EH (cell line): ENCODE measurements at places on chromosomes 16 and 17.

- DNase-seq = no peak
These were observed 19.0 kb downstream of the C17orf100 start for GRCh38 chr17:6670571-6670970.

- no peak for DNase-seq
These were observed 435 bp downstream of the RPRML start for GRCh38 chr17:46978489-46979146.

DNA sequence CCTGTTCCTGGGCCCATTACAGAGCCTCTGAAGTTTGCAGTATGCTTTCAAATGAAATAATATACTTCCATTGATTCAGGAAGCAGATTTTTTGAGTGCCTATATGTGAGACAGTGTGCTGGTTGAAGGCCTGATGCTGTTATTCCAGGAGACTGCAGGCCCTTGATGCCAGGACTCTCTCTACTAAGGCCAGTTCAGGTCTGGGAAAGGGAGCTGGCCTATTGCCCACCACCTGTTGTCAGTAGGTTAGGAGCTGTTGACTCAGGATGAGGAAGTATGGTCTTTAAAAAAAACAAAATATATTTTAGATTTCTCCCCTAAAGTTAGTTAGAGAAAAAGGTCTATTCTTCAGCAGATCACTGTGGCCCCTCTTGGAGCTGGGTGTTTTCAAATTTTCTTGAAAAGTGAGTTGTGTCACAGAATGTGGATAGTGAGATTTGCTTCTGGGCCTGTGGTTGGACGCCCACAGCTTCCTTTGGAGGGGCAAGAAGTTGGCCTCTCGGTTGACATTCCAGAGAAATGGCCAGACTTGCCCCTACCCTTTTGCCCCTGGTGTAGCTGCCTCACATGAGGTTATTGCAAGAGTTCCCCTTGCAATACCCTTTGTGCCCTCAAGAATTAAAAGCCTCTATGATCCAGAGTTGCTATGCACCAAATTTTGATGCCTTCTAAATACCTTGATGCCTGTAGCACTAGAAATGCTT, 7.9 kb downstream of the ESRP2 start:
- DNase-seq = no peak

- no peak for DNase-seq
These were observed 72.6 kb downstream of the CDK12 start for GRCh38 chr17:39533891-39534290.

DNA sequence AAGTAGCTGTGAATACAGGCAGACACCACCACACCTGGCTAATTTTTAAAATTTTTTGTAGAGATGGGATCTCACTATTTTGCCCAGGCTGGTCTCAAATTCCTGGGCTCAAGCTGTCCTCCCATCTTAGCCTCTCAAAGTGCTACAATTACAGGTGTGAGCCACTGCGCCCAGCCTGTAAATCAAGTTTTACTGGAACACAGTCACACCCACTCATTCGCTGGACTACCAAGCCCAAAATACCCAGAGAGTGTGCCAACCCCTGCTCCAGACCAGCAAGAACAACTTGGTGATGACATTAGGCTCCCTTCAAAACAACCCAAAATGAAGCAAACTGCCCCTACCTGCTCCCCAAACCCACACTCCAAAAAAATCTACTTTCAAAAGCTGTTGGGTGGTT, 36.0 kb downstream of the TVP23A start:
- DNase-seq = no peak

GRCh38 chr16:61098505-61098904, 937.7 kb downstream of the CDH8 start:
- DNase-seq = no peak

DNA sequence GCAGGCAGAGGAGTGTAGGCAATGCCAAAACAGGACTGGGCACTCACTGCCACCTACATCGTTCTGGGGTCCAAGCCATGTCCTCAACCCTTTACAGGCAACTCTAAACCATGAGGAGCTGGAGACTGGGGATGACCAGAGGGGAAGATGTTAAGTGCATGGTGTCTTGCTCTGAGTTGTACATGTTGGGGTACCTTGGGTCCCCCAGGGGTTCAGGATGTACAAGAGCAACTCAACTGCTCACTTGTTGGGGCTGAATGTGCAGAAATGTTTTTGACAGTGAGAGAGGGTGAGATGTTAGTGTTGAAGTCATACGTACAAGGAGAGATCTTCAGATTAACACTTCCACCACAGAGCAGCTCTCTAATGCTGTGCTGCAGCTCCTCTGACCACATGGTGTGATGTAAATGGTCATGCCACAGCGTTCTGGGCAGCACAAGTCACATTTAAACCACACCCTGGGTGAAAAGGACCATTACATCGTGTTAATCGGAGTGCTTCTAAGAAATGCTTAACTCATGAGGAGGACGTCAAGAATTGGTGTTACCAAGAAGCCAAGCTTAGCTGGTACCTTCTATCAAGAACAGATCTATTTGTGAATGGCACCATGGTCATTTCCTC, 2.4 kb downstream of the CCL18 start:
- no peak for DNase-seq

GRCh38 chr17:73582821-73583220, 61.4 kb downstream of the SDK2 start:
- no peak for DNase-seq

DNA sequence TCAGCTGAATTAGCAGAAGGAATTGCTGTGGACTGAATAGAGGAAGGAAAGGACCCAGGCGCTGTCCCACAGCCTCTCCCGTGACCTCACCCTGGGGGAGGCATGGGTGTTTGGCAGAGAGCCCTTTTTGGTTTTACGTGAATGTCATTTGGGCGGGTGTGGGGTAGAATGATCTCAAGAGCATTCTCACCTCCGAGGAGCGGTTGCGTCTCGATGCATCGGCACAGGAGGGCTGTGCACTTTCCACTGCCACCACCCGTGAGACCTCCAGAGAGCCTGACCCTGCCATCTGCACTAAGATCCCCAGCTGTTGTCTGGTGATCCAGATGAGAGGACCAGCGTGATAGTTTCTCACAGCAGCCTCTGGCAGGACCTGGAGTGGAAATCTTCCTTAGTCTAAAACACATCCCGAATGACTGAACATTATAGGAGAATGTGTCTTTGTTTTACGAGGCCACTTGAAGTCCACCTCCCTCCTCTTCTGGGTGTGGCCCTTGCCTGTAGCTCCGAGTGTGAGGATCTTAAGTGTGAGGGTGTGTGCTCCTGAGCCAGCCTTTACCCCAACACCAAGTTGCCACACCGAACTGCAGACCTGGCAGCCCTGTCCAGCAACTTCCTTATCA, 29.3 kb downstream of the FOXK2 start:
- no peak for DNase-seq

- DNase-seq = no peak
These were observed 1.1 kb downstream of the HEATR9 start for GRCh38 chr17:35867574-35867973.

- DNase-seq = no peak
These were observed 83.0 kb upstream of the TBC1D3K start for GRCh38 chr17:37841232-37841631.

DNA sequence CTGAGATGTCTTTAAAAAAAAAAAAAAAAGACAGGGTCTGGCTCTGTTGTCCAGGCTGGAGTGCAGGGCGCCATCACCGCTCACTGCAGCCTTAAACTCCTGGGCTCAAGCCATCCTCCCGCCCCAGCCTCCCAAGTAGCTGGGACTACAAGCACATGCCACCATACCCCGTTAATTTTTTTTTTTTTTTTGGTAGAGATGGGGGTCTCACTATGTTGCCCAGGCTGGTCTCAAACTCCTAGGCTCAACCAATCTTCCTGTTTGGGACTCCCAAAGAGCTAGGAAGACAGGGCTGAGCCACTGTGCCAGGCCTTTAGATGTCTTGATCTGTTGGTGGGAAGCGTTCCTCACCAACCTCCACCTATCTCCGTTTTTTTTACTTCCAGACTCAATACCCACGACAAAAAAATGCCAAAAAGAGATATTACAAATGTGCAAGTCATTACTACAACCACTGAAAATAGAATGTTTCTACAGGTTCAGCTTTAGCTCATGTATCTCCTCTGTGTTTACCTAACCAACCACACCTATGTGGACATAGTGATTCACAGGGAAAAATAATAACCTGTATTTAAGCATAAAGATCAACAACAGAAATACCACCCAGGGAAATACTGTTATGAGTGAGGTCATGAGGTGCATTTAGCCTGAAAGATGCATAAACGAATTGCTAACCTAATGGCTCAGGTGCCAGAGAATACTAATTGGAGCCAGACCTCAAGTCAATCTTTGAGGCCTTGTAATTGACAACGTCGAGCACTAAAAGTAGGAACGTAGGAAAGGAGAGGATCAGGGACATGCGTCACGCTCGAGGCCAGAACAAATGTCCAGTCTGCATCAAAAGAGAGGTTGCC, 22.6 kb downstream of the NACA2 start:
- no peak for DNase-seq

DNA sequence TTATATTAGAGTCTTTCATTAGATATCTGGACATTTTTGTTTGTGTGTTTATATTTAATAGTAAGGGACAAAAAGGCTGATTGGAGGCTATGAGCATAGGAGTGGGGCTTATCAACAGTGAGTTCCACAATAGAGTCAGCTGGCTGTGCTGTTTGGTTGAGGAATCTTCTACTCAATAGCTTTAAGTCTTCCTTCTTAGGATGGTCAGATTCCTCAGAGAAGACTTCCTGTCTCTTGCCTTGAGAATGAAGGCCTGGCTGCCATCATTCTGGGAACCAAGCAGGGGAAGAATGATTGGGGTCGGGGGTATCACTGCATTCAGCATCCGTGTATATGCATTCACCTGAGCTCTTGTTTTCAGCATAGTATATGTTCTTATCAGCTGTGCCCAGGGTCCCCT, 31.9 kb upstream of the ABCC11 start:
- no peak for DNase-seq

DNA sequence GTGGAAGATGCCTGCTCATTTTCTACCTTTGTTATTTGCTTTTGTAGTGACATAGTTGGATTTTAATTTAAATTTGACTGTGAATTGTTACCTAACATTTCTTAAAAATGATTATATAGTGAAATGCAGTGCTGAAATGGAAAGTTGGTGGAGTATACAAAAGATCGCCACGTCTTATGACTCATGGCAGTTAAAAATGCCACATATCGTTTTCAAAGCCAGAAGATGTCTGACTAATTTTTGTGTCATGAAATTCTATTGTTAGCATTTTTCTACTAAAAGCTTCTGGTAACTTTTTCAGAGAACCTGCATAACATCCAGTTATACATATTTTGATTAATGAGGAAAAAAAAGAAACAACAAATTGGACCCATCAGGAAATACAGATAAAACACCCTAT, 20.6 kb downstream of the MAP2K4 start:
- DNase-seq = peak; percentile 84

DNA sequence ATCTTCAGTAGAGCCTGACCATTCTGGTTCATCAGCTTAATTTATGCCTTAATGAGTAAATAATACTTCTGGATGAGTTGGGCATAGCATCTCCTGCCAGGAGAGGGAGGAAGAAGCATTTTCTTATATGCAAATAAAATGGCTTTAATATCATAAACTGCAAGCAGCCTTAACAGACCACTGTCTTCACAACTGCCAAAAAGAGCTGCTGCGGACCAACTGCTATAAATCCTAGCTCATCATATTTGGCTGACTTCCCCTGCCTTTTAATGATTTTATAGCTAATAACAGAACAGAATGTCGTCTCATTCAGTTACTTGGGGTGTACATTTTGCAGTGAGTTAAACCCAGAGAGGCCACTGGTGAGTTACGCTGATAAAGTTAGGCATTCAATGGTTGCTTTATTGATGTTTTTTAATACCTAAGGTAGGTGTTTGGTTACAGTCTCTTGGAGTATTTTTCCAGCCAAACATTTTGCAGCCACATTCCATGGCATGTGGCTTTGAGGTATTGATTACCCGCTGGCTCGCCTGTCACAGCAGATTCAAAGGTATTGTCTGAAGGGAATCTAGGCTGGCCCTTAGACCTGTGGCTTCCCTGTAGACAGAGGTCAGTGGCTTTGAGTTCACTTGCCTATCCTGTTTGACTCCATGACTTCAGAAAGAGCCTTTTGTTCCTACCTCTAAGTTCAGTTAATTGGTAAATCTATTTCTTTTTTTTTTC, 16.4 kb downstream of the FAM20A start:
- DNase-seq = no peak

DNA sequence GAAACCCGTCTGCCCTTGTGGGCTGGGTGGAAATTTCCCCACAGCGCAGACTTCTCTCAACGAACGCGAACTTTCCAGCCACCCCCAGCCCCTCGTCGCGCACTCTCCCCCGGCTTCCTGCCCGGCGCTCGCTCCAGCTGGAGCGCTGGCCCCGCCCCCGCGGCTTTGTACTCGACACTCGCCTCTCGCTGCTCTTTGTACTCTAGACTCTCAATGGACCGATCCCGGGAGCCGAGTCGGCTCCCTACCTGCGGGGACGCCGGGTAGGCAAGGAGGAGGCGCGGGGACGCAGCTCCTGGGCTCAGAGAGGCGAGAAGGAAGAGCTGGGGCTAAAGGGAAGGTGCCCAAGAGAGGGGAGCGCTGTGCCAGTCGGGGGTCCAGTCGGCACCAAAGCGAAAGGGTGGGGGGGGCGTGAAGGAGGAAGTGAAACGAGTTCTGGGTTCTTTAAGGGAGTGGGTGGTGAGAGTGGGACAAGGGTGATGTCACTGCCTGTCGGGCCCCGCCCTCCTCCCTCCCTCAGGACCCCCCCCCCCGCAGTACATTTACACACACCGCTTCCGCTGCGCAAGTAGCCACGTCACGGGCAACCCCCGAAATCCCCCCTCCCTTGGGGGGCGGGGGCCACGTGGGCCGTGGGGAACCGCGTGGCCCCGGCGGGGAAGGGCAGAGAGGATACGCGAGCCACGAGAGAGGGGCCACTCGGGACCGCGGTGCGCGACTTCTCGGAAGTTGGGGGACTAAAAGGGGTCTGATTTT, 9.7 kb downstream of the KDM6B start:
- DNase-seq = peak; percentile 84

DNA sequence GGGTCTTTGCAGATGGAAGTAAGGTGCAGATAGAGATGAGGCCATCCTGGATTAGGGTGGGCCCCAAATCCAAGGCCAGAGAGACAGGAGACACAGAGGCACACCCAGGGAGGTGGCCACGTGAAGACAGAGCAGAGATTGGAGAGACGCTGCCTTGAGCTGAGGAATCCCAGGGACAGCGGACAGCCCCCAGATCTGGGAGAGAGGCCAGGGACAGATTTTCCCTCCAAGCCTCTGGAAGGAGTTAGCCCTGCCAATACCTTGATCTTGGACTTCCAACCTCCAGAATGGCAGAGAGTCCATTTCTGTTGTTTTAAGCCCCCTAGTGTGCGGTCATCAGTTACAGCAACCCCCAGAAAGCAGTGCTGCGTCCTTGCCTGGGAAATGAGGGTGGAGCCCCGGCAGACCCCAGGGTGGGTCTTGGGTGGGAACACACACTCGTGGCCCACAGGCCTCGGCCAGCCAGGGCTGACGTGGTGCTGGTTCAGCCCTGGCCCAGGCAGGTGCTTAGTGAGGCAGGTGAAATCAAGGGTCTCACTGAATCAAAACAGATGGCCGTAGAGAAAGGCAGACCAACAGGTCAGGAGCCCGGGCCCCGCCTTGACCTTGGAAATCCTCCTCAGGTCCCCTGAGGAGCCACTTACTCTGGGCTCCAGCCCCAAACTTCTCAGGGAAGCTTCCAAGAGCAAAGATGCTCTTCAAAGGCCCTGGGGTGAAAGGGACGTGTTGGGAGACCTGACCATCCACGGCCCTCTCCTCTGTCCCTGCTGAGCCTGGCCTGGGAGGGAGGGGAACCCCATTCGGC, 169.3 kb downstream of the RBFOX3 start:
- no peak for DNase-seq

GRCh38 chr17:75642182-75642783, 9.0 kb downstream of the SMIM5 start:
- no peak for DNase-seq
